ENCODE measurements at places on chromosomes 13 and 19.

DNA sequence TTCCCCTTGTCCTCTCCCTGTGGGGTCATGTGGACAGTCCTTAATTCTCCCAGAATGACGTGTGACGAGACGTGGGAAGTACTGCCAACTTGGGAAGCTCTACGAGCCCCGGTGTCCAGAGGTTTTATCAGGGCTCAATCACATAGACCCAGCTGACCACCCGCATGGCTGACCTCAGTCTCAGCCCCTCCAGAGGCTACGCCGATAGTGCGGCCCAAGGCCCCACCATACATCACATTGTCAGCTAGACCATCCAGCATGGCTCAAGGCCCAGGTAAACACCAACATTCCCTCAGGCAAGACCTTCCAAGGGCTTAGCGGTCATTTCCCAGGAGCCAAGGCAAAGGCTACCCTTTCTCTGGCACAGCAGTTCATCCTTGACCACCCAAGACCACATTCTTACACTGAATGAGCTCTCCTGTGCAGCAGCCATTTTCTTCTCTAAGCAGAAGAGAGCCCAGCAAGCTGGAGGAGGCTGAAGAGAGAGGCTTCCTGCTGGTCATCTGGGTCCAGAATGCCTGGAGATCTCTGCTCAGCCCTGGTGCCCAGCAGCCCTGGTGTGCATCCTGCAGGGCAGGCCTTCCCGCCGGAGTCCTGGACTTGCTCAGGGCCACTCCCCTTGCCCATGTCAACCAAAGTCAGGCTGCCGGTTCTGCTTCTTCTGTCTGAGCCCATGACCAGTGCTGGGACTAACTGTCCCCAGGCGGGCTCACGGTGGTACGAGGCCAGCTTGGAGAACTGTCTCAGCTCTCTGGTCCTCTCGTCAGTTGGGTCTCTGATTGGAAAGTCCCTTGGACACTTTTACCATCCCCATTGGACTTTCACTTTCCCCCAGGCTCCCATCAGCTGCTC, 7.9 kb upstream of the F10 start:
- DNase-seq, result no peak

GRCh38 chr19:56720281-56720680, 48.7 kb upstream of the ZNF835 start:
- DNase-seq, result no peak

- no peak for DNase-seq
These were observed 32.0 kb downstream of the USP12 start for GRCh38 chr13:27139565-27139964.

DNA sequence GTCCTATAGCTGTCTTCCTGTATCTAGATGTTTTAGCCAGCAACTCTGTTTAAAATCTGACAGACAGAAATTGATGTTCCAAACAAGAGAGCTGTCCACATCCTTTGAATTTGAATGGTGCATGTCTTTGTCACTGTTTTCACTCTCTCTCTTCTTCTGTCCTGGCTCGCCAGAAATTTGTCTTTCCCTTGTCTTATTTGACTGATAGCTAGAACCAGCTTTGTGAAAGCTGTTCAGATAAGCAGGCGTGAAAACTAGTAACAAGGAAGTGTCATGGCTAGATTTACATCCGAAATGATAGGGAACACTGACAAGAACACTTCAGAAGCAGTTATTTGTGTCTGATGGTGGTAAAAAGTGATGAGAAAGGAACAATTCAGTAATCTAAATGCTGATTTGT, 354.9 kb upstream of the SLITRK1 start:
- DNase-seq, result no peak

DNA sequence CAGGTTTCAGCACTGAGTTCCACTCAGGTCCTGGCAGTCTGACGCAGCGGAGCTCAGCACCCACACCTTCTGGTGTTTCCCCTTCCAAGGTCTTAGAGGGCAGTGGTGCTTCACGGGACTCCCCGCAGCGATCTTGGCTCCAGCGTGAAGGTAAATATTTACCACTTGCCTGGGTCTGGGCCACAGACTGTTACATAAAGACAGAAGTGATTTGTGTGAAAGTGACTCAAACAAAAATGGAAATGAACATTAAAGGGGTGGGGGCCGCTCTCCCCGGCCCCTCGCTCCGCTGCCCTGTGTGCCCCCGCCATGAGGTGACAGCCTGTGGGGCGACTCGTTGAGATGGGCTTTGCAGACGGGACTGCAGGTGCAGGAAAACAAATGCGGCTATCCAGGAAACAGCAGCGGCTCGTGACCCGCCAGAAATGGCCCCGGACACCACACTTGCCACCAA, 55.0 kb downstream of the GGACT start:
- DNase-seq, result no peak

DNA sequence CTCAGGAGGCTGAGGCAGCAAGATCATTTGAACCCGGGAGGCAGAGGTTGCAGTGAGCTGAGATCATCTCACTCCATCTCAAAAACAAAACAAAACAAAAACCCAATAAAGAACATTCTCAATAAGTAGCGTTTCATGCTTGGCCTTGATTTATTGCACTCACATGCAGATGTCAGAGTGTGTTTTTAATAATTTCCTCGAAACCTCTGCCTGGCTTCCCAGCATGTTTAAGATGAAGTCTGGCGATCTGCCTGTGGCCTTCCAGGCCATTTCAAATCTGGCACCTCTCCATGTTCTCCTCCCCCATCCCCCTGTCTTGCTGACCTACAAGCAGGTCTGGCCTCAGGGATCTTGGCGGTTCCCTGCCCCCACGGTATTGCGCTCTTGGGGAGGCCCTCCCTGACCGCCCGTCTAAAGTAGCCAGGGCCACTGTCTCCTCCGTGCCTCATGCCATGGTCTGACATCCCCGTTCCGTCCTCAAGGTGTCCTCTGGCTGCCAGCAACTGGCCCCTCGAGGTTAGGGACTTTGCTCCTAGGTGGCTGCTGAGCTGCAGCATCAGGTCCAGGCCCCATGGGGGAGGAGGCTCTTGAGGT, 1.6 kb downstream of the WDR88 start:
- no peak for DNase-seq

GRCh38 chr13:23427342-23427843, 6.1 kb downstream of the SACS start:
- no peak for DNase-seq

DNA sequence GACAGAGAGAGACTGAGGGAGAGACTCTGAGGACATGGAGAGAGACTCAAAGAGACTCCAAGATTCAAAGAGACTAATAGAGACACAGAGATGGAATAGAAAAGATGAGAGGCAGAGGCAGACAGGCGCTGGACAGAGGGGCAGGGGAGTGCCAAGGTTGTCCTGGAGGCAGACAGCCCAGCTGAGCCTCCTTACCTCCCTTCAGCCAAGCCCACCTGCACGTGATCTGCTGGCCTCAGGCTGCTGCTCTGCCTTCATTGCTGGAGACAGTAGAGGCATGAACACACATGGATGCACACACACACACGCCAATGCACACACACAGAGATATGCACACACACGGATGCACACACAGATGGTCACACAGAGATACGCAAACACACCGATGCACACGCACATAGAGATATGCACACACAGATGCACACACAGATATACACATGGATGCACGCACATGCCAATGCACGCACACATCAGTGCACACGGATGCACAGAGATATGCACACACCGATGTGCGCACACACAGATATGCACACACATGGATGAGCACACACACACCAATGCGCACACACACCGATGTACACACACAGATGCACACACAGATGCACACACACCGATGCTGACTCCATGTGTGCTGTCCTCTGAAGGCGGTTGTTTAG, 3.3 kb upstream of the F10 start:
- DNase-seq, result no peak

DNA sequence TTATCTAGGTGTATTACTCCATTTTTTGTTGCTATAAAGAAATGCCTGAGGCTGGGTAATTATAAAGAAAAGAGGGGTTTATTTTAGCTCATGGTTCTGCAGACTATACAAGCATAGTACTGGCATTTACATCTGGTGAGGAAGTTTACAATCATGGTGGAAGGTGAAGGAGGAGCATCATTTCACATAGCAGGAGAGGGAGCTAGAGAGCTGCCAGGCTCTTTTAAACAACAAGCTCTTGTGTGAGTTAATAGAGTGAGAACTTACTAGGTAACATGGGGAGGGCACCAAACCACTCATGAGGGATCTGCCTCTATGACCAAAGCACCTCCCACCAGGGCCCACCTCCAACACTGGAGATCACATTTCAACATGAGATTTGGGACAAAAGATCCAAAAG, 221.7 kb upstream of the GPC6 start:
- DNase-seq, result no peak

- DNase-seq, result no peak
These were observed 160.5 kb downstream of the OLFM4 start for GRCh38 chr13:53189162-53189561.

GRCh38 chr19:33879818-33880575, 83.3 kb downstream of the KCTD15 start:
- no peak for DNase-seq

DNA sequence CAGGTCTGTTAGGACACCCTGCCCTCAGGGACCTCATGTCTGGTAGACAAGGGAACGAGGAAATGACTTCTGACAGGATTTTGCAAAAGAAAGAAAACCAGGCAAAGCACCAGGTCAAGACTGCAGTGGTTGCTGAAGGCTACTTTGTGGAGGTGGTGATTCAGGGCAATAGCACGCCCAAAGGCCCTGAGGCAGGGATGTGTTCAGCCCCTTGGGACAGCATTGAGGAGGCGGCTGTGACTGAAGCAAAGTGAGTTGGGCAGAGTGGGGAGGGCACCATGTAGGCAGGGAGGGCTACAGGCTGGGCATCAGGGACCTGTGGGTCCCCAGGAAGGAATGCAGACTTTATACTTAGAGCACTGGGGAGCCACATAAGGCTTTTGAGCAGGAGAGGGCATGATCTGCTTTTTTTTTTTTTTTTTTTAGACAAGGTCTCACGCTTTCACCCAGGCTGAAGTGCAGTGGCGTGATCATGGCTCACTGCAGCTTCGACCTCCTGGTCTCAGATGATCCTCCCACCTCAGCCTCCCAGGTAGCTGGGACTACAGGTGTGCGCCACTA, 10.8 kb upstream of the HOMER3 start:
- no peak for DNase-seq

GRCh38 chr13:88196106-88196505, 524.9 kb downstream of the SLITRK5 start:
- no peak for DNase-seq

DNA sequence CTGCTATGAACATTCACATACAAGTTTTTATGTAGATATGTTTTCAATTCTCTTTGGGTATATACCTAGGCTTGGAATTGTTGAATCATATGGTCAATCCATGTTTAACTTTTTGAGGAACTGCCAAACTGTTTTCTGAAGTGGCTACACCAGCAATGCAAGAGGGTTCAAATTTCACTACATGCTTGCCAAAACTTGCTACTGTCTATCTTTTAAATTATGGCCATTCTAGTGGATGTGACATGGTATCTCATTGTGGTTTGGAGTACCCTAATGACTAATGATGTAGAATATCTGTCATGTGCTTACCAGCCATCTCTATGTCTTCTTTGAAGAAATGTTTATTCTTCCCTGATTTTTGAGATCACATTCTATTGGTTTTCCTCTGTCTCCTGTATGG, 860.3 kb downstream of the DIAPH3 start:
- no peak for DNase-seq

GRCh38 chr19:799076-799881, 2.0 kb downstream of the PTBP1 start:
- no peak for DNase-seq

- no peak for DNase-seq
These were observed 329.1 kb downstream of the SLITRK5 start for GRCh38 chr13:88000239-88000638.

DNA sequence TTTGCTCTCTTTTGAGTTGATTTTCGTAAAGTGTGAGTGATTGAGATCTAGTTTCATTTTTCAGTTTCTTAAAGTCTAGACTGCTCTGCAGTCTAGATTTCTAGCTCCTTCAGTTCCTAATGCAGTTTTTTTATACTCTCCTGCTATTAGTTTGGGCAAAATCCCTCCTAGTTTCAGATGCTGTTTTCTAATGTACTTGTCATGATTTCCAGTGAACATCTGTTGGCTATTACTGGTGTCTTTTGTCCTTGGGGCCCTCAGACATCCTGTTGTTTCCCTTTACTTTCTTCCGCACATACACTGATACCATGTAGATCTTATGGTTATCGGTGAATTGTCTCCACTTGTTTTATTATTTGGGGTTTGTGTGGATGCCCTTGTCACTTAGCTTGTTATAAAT, 292.1 kb downstream of the TDRD3 start:
- DNase-seq, result no peak

GRCh38 chr19:40269216-40269940, 15.8 kb downstream of the AKT2 start:
- DNase-seq, result no peak

DNA sequence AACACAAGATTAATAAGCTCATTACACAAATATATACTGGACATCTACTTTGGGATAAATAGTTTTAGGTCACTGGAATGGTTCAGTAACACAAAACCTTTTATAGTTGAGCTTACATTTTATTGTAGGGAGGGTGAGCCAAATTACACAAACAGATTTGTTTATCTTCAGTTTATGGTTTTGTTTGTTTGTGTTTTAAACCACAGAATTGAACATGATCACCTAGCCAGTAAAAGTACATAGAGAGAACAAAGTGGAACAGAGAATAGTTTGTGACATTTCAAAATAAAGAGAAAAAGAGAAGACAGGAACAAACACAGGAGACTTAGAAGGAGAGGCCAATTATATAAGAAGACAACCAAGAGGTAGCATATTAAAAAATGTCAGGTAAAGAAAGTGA, 1930.2 kb upstream of the PCDH20 start:
- DNase-seq, result no peak

DNA sequence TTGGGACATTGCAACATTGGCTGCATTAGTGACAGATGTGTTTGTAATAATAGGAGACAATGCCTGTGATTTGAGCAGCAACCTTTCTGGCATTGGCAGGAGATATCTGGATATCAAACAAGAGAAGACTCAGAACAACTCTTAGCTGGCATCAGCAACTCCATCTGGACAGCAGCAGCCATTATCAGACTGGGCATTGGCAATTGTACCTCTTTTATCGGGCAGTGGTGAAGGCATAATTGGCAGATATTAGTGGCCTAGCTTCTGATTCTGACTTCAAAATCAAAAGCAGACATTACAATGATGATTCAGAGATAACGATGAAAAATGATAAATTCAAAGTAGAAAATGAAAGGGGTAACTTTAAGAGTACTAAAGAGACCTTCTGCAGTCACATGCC, 1193.7 kb downstream of the EFNB2 start:
- DNase-seq, result no peak

Measured in activated CD4-positive, alpha-beta T cell treated with anti-CD3 and anti-CD28 coated beads, Interleukin-2, amount 50 U/mL, for 24 hours (primary cell).